Right cardiac atrium (tissue), 5 donors: ENCODE measurements at places on chromosomes 12 and 14.

GRCh38 chr14:23411563-23412525, 3.8 kb upstream of the MYH6 start:
- no peak for DNase-seq

GRCh38 chr14:66375046-66375964, 110.9 kb upstream of the CCDC196 start:
- DNase-seq: no peak

DNA sequence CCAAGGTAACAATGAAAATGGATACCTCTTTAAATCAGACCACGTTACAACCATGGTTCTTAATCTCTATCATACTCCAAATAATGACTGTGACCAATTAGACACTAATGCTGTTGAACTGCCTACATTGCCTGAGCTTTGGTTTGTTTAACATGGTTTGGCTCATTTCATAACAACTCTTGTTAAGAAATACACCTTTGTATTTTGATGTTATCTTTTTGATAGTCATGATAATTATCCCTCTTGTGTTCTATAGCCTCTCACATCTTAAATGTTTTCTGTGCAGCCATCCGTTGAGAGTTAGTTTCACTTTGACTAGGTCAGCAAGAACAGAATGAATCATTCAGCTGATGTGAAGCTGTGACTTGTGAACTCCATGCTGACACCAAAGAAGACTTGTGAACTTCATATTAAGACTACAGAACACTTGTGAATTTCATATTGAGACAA, 75.5 kb upstream of the RERGL start:
- DNase-seq: no peak

GRCh38 chr14:32474478-32475195, 145.5 kb downstream of the AKAP6 start:
- no peak for DNase-seq

DNA sequence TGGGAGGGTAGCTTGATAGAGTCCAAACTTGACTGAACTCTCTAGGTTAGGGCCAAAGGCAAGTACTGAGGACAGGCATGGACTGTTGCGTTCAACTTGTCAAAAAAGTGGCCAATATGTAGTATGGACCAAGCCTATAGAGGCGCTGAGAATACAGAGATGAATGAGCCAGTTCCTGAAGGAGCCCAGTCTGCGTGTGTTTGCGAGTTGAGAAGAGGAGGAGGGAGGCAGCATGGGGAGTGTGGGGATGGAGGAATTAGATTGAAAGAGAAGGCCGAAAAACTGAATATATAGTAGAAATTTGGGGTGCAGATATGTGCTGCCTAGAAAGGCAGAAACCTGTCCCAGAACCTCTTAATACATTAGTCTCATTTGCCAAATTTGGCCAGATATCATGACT, 412.4 kb downstream of the PCNX1 start:
- DNase-seq: no peak

GRCh38 chr14:72907886-72908285, 14.0 kb upstream of the DPF3 start:
- DNase-seq: no peak

DNA sequence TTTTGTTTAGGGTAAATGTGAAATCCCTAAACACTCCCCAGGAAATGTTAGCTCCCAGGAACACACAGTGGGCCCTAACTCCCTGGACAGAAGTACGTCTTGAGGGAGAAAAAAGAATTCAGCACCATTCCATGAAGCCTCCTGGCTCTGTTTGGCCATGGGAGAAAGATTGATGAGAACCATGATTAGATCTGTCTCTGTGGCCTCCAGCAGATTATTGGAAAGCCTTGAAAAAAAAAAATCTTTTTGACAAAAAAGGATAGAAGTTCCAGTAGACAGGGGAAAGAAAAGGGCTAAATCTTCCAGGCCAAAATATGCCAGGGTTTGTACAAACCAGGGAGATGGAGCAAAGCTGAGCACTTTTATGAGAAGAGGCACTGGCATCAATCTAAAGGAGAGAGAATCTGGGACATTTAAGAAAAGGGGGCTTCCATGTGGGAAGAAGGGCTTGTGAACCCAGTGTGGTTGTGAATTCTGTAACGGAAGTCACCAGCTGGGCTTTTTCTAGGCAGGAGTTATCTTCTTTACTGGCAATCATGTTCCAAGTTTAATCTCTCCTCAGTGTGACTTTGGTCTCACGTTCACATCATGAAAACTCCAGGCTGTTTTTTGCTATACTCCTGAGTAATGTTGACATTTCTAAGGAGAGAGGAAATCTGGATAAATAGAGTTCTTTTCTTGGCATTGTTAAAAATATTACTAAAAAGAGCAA, 426.7 kb downstream of the RAD51B start:
- no peak for DNase-seq
